ENCODE measurements at places on chromosomes 5 and 9.

DNA sequence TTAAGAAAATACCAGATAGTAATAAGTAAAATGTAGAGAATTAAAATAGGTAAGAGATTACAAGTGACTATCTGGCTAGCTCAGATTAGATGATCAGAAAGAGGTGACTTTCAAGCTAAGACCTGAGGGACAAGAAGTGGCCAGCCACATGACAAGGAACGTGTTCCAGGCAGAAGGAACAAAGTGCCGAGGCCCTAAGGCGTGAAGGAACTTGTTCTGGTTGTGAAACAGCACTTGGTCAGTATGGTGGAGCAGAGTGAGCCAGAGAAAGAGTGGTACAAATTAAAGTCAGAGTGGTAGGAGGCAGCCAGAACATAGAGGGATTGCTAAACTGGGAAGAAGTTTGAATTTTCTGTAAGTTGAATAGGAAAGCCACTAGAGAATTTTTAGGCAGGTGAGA lies 73.6 kb downstream of the ADRB2 start:
- DNase-seq: no peak

DNA sequence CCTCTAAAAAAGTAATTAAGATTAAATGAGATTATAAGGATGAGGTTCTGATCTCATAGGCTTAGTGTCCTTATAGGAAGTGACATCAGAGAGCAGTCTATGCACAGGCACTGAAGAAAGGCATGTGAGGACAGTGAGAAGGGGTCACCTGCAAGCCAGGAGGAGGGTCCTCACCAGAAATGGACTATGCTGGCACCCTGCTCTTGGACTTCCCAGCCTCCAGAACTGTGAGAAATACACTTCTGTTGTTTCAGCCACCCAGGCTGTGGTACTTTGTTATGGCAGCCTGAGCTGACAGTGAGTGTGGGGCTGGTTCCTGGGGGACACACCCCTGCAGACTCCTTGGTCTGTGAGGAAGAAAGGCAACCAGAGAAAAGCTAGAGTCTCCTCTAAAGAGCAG lies 34.7 kb upstream of the IL6ST start:
- no peak for DNase-seq

DNA sequence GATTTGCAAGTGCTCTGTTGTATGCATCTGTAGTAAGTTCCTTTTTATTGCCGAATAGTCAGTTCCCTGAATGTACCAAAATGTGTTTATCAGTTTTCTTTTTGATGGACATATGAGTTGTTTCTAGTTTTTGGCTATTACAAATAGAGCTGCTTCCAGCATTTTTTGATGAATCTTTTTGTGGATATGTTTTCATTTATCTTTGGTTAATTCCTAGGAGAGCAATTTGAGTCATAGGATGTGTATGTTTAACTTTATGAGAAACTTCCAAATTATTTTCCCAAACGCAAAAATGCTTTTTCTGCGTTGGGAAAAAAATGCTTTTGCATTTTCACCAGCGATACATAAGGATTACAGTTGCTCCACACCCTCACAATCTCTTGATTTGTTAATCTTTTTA lies 287.7 kb downstream of the FER start:
- no peak for DNase-seq

DNA sequence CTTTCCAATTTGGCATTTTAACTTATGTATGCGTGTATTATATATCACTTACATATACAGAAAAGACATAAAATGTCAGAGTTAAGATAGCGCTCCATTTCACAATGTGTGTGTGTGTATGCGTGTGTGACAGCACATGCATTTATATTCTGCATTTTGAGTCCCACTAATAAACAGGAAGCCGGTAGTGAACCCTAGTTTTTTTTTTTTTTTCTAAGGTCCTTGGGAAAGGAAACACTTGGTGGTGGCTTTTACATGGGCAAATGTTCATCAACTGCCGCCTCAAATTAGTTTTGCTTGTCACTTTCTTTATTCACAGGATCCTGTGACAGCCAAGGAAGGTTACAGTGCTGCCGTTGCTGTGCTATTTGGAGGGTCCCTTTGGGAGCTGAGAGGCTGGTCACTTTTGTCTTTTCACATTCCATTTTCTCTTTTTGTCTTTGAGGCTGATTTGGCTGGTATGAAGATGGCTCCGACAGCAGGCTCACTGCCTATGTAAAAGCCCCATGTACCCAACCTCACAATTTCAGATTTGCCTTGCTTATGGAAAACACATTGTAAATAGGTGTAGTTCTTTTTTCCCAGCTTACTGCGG lies 298.9 kb downstream of the CSNK1G3 start:
- DNase-seq: no peak

DNA sequence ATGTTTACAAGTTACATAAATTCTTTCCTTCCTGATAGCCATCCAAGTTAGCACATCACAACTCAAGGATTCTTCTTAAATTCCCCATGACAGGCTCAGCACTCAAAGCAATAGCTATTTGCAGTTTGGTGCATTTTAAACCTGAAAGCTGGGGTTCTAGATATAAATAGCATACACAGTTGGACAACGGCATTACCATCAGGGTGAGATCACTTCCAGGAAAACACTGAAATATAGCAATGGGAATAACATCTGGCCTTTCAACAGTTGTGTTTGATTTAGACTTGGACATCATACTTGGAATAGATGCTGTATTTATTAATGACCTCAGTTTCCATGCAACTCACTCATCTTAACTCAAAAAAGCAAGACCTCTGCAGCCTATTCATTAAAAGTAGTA lies 24.7 kb upstream of the LECT2 start:
- no peak for DNase-seq

All from right forelimb (tissue), 1 donor.